ENCODE measurements at places on chromosomes 2 and 18.

GRCh38 chr2:188114014-188114413 lies 177.7 kb upstream of the GULP1 start:
- DNase-seq: no peak

- no peak for DNase-seq
These were observed 216.4 kb upstream of the MYT1L start for GRCh38 chr2:2547451-2547850.

GRCh38 chr2:22901471-22902179 lies 483.4 kb upstream of the KLHL29 start:
- DNase-seq: no peak

- no peak for DNase-seq
These were observed 752 bp upstream of the BAZ2B start for GRCh38 chr2:159617100-159617499.

DNA sequence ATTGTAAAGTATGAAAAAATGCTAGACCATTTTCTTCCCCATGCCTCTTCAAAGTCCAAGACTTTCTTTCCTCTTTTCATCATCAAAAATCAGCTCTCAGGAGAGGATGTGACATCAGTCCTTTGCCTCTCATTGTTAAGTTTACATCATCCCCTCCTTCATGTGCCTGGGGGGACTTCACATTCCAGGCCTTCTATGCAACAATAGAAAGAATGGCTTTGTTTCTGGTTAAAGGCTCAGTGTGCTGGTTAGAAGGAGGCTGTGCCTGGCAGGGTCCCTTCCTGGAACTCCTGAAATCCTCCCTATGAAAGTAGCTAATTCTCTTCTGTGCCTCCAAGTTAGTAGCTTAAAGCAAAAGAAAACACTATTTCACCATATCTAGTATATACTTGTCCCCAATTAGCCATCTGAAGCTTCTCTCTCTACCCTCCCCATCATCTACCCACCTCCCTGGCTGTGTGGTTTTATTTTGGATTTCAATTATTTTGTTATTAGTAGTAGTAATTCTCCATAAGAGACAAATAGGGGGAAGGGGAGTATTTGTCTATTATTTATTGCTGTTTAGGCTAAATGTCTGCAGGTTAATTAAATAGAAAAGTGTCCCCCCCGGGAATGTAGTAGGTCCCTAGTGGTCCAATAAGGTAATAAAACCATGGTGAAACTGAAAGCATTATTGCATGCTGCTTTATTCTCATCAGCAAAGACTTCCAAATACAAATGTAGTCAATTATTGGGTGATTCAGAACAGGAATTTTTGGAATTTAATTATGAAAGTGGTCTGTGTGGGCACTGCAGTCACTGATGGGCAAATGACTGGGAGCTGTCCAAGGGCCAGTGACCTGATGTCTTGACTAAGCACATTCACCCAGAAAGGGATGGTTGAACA lies 69.0 kb downstream of the CPO start:
- no peak for DNase-seq

GRCh38 chr2:64766841-64767669 lies 113.3 kb upstream of the SERTAD2 start:
- DNase-seq: no peak

DNA sequence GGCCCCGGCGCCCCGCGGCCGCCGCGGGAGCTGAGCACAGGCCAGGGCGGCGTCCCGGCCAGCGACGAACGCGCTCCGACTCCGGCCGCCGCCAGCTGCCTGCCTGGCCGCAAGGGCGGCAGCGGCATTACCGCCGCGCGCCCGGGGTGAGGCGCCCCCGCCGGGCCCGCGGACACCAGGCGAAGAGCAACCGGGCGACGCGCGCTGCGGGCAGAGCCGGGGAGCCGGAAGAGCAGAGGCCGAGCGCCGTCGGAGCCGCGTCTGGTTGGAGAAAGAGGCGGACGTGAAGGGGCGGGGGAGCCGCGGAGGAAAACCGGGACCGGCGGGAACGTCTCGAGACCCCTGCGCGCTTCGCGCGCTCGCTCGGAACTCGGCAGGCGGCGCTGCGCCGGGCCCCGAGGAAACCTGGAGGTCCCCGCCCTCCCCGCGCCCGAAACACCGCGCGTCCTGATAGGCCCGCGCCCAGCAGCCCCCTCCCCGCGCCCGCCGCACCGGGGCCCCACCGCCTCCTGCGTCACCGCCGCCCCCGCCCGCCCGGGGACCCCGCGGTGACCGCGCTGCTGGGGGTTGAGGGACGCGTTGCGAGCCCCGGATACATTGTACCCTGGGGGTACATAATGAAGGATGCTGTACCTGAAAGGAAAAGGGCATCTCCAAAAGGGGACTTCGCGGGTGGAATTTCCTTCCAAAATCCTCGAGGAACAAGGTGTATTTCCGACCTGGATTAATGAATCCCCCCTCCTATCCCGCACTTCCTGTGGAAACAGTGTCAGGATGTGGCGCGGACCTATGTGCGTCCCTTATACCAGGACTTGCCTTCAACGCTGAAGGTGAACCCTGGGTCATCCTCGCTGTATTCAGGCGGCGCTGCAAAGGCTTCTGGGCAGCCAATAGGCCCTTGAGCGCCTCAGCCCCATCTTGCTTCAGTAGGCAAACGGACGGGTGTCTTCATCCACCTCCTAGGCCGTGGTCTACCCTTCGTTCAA lies 1.0 kb upstream of the B4GALT6 start:
- peak; percentile 76 for DNase-seq
